ENCODE measurements at places on chromosomes 13 and 19. TPM values are rescaled to one million over a fixed set of nuclear protein-coding genes. Genes with fewer than 3 reads are reported as not detected.

The COL4A2 gene
- not detected for total RNA-seq

The DAND5 gene
- not detected for total RNA-seq

The ZNF274 gene
- 19.4 TPM for total RNA-seq

The ZNF578 gene
- 0.12 TPM for total RNA-seq

The LSR gene
- 2.8 TPM for total RNA-seq

The KLK10 gene
- not detected for total RNA-seq

The SHISA7 gene
- total RNA-seq, result not detected

The WDR87 gene
- total RNA-seq, result not detected

The TSHZ3 gene
- 1.6 TPM for total RNA-seq

The ZNF20 gene
- total RNA-seq, result 2.0 TPM

The CKM gene
- total RNA-seq, result not detected

The CNFN gene
- not detected for total RNA-seq

The KLK15 gene
- not detected for total RNA-seq
